ENCODE measurements at places on chromosomes 11 and 22.

- peak; percentile 82 for DNase-seq
These were observed 29.9 kb upstream of the OR10G7 start for GRCh38 chr11:124070915-124071622.

DNA sequence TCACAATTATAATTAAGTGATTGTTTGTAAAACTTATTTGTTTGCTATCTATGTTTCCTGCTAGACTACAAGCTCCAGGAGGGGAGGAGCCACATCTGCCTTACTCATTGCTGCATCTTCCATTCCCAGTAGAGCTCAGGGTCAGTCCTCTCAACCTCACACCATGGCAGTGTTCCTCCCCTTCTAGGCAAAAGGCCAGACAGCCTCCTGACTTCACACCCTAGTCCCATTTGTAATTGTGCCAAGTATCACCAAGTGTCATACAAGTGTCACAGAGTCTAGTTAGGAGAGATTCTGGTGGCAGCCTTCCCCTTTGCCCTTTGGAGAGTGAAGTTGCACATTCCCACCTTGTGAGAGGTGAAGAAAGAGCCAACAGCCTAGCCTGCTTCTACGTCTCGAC is 490.4 kb downstream of the INSC start:
- no peak for DNase-seq

GRCh38 chr11:96257036-96257435 is 86.0 kb downstream of the MAML2 start:
- no peak for DNase-seq

- no peak for DNase-seq
These were observed 109.3 kb downstream of the ARL14EP start for GRCh38 chr11:30432178-30432577.

GRCh38 chr11:11084337-11084736 is 226.5 kb upstream of the ZBED5 start:
- no peak for DNase-seq

All from CD14-positive monocyte (primary cell).